Motor neuron (in vitro differentiated cells): ENCODE measurements at places on chromosomes 7 and 10.
A peak's percentile ranks its signal among the peaks of the same experiment; 100 is the strongest.

- ATAC-seq = no peak
Observed at GRCh38 chr10:427761-428519, 261.5 kb downstream of the DIP2C start.

- no peak for ATAC-seq
Observed at GRCh38 chr7:150330211-150330885, 7.0 kb upstream of the ACTR3C start.

DNA sequence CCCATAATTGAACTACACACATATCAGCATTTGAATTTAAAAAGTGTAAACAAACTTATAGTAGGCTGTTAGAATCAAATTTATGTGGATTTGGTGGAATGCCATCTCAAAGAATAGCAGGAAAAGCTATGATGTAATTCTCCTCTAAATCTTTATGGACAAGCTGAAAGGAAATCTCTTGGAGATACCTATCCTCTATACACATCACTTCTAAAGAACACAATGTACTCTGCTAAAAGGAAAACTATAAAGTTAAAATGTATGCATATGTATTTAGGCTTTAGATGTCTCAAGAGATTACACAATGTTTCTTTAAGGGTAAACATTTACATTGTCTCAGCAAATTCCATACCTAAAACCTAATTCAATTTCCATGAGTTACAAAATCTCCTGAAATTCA, 323.3 kb downstream of the CRPPA start:
- no peak for ATAC-seq

GRCh38 chr7:118350260-118350659, 125.8 kb downstream of the ANKRD7 start:
- no peak for ATAC-seq

GRCh38 chr7:140080919-140081318, 18.2 kb upstream of the PARP12 start:
- ATAC-seq = no peak

DNA sequence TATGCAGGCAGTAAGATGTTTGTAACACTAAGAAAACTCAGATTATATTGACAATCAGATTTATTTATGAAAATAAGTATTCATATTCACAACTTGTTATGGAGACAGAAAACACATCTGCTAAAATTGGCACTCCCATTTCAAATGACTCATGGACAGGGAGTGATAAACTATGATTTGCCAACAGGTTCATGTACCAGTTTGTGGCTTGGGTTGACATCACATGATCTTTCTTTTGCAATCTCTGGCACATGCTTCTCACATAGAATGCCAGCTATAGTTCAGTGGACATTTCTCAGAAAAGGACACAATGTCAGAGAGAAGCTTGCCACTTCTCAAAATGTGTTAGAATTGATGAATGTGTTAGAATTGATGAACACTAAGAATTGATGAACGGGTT, 663.2 kb upstream of the ANKRD30A start:
- ATAC-seq = no peak

GRCh38 chr7:9204571-9204970, 771.2 kb downstream of the NXPH1 start:
- ATAC-seq = no peak

DNA sequence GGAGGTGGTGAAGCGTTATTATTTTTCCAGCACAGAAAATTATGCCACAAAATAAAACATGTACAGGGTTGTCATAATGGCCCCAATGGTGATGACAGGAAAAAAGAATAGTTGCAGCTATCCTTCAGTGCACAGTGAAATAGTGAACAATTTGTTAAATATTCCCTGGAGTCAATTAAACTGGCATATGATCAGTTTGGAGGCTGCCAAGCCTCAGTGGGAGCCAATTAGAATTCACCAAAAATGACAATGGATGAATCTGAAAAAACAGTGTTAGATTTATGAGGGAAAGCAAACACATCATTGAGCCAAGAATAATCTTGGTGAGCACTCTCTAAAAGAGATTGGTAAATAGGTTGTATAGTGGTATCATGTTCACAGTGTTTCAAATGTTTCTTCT, 146.3 kb downstream of the OTUD1 start:
- ATAC-seq = no peak

GRCh38 chr7:131010717-131011431, 276.9 kb upstream of the KLF14 start:
- no peak for ATAC-seq

GRCh38 chr7:84389242-84389641, 194.7 kb upstream of the SEMA3A start:
- no peak for ATAC-seq

GRCh38 chr7:134343136-134343535, 26.4 kb upstream of the SLC35B4 start:
- ATAC-seq = no peak

GRCh38 chr7:1951159-1951536, 281.1 kb downstream of the ELFN1 start:
- peak; percentile 82 for ATAC-seq

DNA sequence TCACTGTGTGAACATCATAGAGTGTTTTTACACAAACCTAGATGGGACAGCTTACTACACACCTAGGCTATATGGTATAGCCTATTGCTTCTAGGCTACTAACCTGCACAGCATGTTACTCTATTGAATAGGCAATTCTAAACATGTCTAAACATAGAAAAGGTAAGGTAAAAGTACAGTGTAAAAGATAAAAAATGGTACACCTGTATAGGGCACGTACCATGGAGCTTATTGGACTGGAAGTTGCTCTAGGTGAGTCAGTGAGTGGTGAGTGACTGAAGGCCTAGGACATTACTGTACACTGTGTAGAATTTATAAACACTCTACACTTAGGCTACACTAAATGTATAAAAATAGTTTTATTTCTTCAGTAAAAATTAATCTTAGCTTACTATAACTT, 182.0 kb upstream of the THSD7A start:
- no peak for ATAC-seq

DNA sequence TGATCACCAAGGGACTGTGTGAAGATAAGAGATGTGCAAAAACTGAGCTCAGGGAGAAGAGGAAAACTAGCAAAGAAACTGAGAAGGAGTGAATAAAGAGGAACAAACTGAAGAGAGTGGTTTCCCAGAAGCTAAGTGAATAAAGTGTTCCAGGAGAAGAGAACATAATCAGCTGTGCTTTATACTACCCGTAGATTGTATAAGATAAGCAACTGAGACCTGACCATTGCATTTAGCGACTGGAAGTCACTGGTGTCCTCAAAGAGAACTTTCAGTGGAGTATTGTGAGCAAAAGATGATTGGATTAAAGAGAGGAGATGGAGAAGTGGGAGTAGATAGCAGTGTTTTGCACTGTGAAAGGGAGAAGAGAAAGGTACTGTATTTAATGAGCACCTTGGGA, 14.6 kb downstream of the PHTF2 start:
- no peak for ATAC-seq

- ATAC-seq = no peak
Observed at GRCh38 chr7:37546677-37547076, 98.0 kb upstream of the ELMO1 start.

GRCh38 chr10:73905256-73906020, 5.5 kb upstream of the PLAU start:
- ATAC-seq = no peak

DNA sequence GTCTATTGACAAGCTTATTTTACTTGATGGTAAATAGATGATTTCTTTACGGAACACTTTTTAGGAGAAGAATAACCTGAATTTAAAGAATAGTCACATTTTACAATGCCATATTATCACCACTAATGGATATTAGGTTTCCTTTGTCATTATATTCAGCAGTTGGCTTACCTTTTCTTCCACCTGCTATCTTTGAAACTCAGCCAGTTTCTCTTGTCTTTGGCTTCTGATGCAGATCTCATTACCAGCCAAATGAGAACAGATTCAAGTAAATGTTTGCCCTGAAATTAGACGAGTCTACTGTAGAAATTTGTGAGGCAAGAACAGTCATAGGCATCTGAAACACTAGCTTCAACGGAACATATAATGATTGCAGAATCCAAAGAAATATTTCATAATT, 85.5 kb upstream of the OIT3 start:
- ATAC-seq = no peak

GRCh38 chr7:13989126-13989948, at the start of gene ETV1:
TSS of gene ETV1 (minus strand) at chr7:13989666. CDS start at chr7:13989052, 614 bp downstream.
- ATAC-seq = peak; percentile 31
